COLO829 (cell line): ENCODE measurements at places on chromosomes 7 and 10.

GRCh38 chr7:135158874-135159273, 11.0 kb downstream of the TMEM140 start:
- no peak for DNase-seq

- DNase-seq, result peak; percentile 73
These were observed 35.8 kb downstream of the RBM17 start for GRCh38 chr10:6124666-6125065.

DNA sequence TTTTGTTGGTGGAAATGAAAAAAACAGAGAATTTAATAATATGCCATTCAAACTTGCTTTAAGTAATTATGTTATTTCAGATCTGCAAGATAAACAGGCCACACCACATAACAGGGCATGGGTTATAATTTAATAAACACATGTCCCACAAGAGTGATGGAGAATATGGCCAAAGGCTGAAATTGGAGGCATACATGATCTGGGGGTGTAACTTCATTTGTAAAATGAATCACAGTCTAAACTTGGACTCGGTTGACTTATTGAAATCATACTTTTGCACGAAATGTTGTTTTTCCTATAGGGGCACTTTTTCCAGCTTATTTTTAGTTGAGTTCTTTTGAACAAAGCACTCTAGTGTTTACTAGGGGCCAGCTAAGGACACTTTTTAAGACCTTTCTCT, 151.6 kb downstream of the TMEM26 start:
- DNase-seq, result peak; percentile 19

DNA sequence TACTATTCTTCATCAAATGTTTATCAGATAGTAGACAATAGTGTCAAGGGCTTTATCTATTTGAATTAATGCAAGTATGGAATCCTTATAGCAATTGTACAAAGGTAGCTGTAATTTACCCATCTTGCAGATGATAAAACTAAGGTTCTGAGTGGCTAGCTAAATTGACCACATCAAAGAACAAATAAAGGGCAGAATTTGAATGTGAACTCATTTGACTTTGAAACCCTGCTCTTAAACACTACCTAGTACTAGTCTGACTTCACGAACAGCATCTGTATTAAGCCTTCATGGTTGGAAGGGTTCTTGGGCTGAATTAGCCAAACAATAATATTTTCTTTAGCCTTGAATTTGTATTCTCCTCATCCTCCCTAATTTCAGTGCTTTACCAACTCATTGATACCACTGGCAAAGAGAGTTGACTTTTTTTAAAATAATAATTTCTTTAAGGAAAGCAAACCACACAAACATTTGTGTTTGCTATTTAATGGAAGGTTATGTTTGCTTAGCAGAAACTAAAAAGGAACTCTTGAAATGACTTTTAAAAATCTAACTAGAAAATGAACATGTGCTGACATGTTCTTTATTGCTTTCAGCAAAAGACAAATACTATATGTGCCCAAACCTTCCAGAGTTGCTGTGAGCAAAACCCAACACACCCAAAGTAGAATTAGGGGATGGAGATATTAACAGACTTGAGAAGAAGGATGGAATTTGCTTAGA, 322.6 kb downstream of the RNLS start:
- no peak for DNase-seq

DNA sequence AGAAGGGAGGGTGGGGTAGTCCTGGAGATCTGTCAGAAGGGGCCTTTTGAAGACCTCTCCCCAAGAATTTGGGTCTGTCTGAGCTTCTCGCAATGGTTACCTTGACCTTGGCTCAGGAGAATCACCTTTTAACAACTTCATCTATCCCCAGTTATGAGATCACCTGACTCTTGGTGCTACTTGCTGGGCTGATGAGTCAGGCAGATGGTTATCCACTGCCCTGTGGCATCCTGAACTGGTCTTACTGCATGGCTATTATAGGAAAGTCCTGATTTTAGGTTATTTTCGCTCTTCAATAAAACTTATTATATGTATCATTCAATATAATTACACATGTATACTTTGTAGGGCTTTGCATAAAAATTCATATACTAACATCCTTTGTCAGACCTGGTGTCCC, 274.7 kb downstream of the GFRA1 start:
- no peak for DNase-seq

DNA sequence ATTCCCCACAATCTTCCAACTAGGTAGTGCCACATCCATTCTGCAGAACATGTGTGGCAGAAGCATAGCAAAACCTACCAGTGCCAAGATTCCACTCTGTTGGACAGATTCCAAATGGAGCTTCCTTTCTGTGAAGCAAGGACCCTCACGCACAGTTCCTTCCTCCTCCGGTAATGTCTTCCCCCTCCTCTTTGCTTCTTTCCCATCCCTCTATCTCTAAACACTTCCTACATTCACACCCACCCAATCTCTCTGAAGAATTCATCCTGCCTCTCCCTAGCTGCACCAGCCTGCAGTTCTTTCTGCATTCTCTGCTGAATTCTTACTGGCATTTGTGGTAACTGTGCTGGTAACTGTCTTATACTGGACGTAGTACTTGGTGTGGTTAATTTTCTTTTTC, 124.9 kb downstream of the RNLS start:
- no peak for DNase-seq

DNA sequence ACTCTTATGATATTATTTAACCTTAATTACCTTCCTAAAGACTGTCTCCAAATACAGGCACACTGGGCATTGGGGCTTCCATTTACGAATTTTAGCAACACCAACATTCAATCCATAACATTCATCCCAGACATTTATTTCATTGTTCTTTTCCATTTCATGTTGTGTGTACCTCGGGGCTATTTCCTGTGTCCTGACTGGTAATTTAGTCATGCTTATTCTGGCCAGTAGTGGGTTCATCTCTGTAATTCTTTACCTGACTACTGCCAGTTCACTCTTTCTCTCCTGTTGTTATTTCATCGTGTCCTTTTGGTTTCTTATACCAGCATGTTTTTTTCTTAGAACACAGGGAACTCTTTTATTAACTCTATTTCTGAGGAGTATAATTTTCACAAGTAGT, 225.7 kb downstream of the PLXDC2 start:
- DNase-seq, result no peak

DNA sequence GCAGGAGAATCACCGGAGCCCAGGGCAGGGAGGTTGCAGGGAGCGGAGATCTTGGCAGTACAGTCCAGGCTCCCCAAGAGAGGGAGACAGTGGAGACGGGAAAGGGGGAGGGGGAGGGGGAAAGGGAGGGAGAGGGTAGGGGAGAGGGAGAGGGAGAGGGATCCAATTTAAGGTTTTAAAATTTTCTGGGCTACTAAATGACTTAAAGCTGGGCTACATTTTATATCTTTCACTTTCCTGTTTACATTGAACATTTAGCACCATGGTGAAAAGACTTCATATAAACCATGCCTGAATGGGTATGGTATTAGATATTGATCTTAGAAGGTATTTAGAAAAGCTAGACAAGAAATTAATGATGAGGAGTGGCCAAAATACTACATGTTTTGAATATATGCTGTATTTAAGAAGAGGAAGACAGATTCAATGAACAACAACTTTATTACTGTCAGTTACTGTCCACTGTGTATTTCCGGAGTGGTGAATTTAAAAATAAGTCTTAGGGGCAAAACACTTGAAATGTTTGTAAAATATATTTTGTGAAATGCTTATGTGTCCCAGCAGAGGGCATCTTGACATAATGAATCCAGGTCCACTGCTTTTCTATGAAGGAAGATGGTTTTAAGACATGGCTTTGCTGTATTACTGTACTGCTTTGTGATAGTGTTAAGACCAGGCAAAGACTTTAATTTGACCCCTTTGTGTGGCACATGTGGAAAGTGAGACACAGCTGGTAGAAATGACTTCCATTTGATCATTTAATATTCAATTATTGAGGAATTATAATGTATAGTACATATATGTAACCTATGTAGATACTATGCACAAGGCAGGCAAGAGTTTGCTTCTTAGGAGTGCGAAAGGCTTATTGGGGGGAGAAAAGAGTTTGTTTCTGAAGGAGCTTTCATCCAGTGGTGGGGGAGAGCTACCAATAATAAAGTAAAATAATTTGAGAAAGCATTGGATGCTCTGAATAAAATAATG, 52.8 kb downstream of the NRF1 start:
- peak; percentile 97 for DNase-seq

GRCh38 chr7:94422827-94423460, 28.2 kb downstream of the COL1A2 start:
- DNase-seq, result no peak

- DNase-seq, result no peak
These were observed 143.4 kb upstream of the KLF14 start for GRCh38 chr7:130877236-130877990.

- DNase-seq, result no peak
These were observed 362.5 kb upstream of the NRP1 start for GRCh38 chr10:33697016-33697415.
